ENCODE measurements at places on chromosomes 3 and 15.

GRCh38 chr15:61175024-61175423, 54.1 kb downstream of the RORA start:
- DNase-seq = no peak

DNA sequence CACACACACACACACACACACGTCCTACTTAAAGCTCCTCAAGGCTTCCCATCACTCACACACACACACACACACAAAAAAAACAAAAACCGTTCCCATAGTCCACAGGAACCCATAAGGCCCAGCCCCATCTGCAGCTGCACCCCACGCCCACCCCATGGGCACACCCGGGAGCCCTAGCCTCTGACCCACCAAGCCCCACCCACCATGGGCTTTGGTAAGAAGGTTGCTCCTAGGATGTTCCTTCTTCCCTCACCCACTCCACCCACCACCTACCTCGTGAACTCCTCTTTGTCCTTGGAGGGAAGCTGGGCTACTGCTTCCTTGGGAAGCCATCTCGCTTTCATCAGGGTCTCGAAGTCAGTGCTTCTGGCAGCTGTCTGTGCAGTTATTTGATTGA, 115.1 kb downstream of the TPRA1 start:
- DNase-seq = no peak

DNA sequence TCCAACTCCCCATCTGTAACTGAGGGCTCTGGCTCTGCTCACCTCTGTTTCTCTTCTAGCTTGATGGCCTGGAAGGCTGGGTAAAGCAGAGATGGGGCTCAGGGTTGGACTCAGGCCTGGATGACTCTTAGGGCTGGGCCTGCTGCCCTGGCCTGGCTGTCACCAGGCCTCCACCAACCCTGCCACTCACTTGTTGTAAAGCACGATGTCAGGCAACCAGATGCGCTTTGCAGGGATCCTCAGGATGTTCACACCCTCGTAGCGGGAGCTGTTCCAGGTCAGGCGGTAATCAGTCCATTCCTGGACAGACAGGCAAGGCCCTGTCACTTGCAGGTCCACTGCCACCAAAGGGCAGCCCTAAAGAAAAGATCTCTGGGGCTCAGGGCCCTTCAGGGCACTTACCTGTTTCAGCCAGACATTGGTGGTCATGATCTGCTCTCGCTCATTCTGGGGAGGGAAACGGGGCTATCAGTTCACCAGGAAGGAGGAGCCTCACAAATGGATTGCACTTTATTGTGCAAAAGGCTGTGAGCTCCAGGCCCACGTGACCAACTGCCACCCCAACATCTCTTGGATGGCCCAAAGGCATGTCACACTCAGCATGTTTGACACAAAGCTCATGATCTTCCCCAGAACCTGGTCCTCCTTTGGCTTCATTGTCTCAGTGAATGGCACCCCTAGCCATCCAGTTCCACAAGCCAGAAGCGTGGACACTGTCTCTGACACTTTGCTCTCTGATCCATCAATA, 9.9 kb downstream of the CHRNB4 start:
- no peak for DNase-seq

DNA sequence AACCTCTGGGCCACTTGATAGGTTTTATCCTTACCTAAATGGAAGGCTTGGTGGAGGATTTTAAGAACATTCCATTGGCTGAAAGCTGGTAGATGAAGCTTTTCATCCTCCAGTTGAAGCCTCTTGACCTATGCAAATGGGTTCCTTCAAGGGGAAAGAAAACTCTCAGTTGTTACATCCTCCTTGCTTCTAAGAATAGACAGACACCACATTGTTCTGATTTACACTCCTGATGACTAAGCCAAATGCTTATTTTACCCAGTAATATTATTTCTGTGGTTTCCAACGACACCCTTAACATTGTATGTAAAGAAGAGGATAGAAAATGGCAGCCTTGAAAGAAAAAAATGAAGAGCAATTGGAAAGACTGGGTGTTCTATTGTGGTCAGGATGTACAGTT, 480.5 kb downstream of the OTOL1 start:
- no peak for DNase-seq

DNA sequence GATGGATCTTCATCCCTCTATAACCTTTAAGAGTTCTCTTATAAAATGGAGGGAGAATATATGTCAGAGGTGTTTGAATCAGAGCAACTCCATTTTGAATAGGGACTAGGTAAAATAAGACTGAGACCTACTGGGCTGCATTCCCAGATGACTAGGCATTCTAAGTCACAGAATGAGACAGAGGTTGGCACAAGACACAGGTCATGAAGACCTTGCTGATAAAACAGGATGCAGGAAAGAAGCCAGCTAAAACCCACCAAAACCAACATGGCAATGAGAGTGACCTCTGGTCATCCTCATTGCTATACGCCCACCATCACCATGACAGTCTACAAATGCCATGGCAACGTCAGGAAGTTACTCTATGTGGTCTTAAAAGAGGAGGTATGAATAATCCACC, 211.0 kb downstream of the GBE1 start:
- DNase-seq = no peak

GRCh38 chr15:97984157-97984556, 23.7 kb downstream of the ARRDC4 start:
- no peak for DNase-seq

DNA sequence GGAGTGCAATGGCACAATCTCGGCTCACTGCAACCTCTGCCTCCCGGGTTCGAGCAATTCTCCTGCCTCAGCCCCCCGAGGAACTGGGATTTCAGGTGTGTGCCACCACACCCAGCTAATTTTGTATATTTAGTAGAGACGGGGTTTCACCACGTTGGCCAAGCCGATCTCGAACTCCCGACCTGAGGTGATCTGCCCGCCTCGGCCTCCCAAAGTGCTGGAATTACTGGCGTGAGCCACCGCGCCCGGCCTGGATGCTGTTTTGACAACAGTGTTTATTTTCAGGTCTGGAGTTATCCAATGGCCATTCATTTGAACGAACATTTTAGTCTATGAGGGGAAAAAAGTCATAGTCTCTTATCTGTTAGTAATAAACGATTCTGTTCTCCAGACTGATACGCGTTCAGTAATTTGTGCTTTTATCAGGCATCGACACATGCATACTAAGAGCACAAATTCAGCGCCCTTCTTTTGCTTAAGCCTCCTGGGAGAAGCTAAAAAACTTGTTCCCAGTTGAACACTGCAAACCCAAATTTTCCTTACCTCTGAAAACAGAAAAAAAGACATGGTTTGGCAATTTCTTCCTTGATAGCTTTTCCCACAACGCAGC, 1.3 kb downstream of the B3GALNT1 start:
- DNase-seq = no peak

GRCh38 chr15:90557186-90558084, 27.7 kb downstream of the CRTC3 start:
- DNase-seq = no peak

GRCh38 chr15:88529021-88529630, 17.4 kb downstream of the DET1 start:
- DNase-seq = no peak

GRCh38 chr3:67599821-67600220, 54.6 kb downstream of the SUCLG2 start:
- DNase-seq = no peak

GRCh38 chr3:99625237-99625622, 13.2 kb upstream of the COL8A1 start:
- no peak for DNase-seq

DNA sequence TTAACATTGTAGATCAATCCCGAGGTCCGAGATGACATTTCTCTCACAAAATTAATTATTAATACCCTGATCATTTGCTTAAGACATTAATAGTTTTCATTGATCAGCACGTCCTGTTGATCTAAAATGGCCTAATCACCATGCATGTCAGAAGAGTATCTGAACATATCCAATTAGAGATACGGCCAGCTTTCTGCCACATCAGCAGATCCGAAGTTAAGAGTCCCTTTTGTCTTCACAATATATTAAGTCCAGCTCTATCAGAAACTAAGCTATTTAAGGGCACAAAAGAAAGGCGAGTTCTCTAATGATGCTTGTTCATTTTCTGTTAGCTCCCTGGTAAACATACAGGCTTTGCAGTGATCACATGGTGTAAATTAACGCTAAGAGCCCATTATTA, 470.3 kb downstream of the CNTN4 start:
- no peak for DNase-seq

GRCh38 chr3:138468886-138469285, 34.5 kb downstream of the ESYT3 start:
- no peak for DNase-seq

GRCh38 chr3:185586686-185587039, 568 bp downstream of the SENP2 start:
- no peak for DNase-seq

- no peak for DNase-seq
Measured at GRCh38 chr3:39631136-39631535, 163.7 kb downstream of the MOBP start.

DNA sequence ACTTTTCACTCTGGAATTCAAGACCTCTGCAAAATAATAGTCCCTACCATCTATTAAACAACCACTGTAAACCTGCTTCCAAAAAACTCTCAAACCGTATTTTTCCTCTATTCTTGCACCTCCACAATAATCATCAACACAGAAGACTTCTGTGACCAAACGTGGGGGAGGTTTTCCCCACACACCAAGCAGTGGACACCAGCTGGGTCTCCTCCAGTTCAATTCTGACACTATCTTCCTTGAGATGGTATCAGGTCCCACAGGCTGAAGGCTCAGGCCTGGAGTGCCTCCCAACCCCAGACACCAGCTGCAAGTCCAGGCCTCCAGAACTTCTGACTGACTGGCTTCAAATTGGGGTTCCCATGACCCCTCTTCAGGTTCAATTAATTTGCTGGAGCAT, 89.6 kb upstream of the RAP2B start:
- DNase-seq = no peak

- no peak for DNase-seq
Measured at GRCh38 chr3:12545473-12545791, at the start of gene MKRN2OS. MKRN2OS (minus strand) TSS chr3:12545499; CDS start chr3:12545464, 35 bp downstream.

DNA sequence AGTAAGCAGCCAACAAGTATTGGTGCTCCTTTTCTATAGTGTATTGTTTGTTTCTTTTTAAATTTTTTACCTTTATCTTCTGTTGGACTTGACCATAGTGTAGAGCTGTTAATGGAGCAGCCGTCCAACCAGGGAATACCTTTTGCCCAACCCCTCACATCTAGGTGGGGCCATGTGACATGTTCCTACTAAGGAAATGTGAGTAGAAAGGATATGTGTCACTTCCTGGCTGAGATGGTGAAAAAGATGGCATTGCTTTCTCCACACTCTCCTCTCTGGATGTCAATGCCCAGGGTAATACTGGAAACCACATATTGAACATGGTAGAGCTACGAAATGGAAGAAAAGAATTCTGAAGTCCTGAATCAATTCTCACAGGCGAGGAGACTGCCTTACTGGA, 218.8 kb downstream of the TBL1XR1 start:
- no peak for DNase-seq

DNA sequence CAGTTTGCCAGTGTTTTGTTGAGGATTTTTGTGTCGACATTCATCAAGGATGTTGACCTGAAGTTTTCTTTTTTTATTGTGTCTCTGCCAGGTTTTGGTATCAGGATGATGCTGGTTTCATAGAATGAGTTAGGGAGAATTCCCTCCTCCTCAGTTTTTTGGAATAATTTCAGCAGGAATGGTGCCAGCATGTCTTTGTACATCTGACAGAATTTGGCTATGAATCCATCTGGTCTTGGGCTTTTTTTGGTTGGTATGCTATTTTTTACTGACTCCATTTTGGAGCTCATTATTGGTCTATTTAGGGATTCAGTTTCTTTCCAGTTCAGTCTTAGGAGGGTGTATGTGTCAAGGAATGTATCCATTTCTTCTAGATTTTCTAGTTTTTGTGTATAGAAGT, 320.0 kb upstream of the PPP2R3A start:
- no peak for DNase-seq

DNA sequence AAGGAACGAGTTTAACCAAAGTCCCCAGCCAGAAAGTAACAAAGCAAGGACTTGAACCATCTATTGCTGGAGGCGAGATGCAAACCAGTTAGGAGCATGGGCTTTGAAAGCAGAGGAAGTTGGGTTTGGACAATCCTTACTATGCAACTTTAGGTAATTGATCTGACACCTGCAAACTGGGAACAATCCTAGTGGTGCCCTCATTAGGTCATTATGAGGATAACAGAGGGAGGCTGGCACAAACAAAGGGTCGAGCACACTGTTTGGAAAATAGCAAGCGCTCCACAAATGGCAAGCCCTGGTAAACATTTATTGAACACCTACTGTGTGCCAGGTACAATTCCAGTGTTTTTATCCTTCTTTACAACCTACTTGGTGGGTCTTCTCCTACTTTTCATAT, 45.6 kb downstream of the WNT5A start:
- DNase-seq = peak; percentile 3

DNA sequence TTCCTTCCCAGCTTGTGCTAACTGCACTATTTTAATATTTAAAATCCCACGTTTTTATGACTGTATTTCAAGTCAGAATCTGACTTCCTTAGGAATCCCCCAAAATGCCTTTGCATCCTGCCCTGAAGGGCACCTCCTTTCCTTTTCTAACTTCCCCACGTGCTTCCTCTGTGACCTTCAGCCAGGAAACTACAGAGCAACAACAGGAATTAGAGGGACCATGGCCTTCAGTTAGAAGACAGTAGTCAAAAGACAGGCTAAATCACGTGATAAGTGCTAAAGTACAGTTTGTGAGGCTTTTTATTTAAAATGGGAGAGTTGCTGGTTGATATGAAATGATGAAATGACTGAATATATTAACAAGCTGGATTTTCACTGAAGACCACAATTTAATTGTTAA, 11.8 kb upstream of the ABHD10 start:
- DNase-seq = no peak

DNA sequence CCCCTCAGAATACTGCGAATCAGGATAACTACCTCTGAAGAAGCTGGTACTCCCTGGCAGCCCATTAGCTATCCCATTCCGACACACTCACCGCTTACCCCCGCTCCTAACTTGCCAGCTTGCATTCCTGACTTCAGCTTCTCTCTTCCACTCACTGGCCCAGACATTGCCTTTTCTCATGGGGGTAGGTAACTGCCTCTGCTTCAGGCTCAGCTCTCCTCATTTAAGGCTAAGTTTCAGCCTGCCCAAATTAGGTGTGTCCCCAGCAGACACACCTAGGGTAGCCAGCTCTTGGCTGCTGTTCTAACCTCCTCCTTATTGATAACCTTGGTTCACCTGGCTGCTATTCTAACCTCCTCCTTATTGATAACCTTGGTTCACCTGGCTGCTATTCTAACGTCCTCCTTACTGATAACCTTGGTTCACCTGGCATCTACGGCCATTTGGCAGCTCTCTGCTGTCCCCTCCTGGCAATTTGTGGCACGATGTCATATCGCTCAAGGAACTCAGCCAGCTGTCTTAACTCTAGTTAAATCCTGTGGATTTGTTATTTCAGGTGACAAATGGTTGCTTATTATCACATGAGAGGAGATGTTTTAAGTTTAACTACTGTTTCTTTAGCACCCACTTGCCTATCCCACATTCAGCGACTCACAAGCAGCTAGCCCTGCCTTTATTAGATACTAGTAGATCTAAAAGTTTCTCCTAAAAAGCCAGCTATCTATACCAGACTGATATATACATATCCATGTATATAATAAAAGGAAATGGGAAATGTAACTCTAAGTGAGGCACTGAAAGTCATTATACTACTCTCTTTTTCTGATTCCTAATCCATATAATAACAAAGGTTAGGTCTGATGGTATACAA, 106.5 kb upstream of the ACP3 start:
- DNase-seq = peak; percentile 65

GRCh38 chr3:173688216-173688842, 290.8 kb downstream of the NLGN1 start:
- DNase-seq = no peak

GRCh38 chr3:75687323-75687722, 23.2 kb downstream of the FRG2C start:
- DNase-seq = no peak

- DNase-seq = no peak
Measured at GRCh38 chr15:52495125-52495524, 33.6 kb downstream of the MYO5A start.

GRCh38 chr3:138916824-138917223, 30.1 kb downstream of the FOXL2 start:
- no peak for DNase-seq

Data from NCI-H146 (cell line).